Activated naive CD8-positive, alpha-beta T cell treated with anti-CD3 and anti-CD28 coated beads, Interleukin-2, amount 10 ng/mL, durations not matched to agents 7 days and 5 days (primary cell): ENCODE measurements at places on chromosomes 1 and 21. TPM values are rescaled to one million over a fixed set of nuclear protein-coding genes. Genes with fewer than 3 reads are reported as not detected.

The ARMH1 gene
- 95.7 TPM for total RNA-seq

The WNT4 gene
- total RNA-seq = not detected

DNA sequence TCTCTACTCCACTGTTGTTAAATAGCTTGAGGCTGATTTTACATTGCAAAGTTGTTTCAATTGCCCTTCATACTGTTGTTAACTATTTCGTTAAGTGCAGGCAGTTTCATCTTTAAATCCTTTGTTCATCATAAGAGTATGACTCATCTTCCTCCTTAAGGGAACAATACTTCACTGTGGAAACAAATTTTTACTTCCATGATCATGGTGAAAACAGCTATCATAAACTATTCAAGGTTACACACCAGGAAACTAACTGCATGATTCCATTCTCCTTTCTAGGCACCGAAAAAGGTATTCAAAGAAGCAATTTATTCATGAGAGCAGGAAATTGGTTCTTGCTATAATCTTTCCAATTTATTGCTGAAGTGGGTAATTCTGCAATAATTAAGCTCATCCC is 593.2 kb downstream of the LRRIQ3 start:
- no peak for DNase-seq

DNA sequence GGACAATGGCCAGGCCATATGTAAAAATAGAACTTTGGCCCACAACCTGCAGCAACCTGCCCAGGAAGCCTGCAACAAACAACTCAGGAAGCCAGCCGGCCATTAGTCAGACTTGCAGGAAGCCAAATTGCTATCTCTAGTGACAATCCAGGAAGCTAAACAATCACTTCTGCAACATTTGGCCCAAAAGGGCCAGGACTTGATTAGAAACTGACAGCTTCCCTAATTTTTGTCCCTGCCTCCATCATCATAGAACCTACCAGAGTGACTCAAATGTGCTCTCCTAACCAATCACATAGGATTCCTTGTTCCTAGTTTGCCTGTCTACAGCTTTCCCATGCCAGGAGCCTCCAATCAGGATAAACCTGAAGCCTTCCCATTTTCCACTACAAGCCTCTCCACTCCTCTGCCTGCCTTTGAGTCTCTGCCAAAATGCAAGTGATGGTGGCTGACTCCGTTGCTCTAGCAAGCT is 639.3 kb downstream of the PTPRU start:
- DNase-seq = no peak

GRCh38 chr1:30907481-30908315 is 860 bp downstream of the SDC3 start:
- no peak for DNase-seq

DNA sequence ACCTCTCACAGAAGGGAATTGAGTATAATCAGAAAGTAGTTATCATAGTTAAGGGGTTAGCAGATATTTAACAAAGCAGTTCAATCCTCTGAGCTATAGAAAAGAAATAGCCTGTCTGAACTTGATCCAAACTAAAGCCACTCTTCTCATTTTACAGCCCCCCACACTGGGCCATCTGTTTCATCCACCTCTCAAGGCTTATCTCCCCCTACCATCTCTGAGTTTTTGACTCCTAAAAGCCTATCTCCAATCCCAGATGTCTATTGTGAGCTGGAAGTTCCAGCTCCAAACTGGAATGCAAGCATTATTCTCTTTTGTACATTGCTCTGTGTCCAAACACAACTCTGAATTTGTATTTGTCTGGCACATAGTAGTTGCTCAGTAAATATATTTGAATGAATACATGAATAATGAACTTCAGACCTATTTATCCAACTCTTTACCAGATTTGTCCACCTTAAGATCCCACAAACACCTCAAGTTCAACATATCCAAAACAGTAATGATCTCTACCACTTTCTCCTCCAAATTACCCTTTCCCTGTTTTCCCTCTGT is 98.1 kb downstream of the PLPP3 start:
- no peak for DNase-seq
